ENCODE measurements at places on chromosomes 12 and 14.

DNA sequence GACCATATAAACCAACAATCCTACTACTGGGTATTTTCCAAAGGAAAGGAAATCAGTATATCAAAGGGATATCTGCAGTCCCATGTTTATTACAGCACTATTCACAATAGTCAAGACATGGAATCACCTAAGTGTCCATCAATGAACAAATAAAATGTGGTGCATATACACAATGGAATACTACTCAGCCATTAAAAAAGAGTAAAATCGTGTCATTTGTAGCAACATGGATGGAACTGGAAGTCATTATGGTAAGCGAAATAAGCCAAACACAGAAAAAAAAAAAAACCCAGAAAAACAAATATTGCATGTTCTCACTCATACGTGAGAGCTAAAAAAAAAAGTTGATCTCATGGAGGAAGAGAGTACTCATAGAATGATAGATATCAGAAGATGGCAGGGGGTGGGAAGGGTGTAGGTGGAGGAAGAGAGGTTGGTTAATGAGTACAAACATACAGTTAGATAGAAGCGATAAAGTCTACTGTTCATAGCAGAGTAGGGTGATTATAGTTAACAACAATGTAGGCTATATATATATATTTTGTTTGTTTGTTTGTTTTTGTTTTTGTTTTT, 49.3 kb downstream of the BCAT1 start:
- DNase-seq: no peak

GRCh38 chr12:110105159-110105558, 19.0 kb upstream of the IFT81 start:
- DNase-seq: no peak

DNA sequence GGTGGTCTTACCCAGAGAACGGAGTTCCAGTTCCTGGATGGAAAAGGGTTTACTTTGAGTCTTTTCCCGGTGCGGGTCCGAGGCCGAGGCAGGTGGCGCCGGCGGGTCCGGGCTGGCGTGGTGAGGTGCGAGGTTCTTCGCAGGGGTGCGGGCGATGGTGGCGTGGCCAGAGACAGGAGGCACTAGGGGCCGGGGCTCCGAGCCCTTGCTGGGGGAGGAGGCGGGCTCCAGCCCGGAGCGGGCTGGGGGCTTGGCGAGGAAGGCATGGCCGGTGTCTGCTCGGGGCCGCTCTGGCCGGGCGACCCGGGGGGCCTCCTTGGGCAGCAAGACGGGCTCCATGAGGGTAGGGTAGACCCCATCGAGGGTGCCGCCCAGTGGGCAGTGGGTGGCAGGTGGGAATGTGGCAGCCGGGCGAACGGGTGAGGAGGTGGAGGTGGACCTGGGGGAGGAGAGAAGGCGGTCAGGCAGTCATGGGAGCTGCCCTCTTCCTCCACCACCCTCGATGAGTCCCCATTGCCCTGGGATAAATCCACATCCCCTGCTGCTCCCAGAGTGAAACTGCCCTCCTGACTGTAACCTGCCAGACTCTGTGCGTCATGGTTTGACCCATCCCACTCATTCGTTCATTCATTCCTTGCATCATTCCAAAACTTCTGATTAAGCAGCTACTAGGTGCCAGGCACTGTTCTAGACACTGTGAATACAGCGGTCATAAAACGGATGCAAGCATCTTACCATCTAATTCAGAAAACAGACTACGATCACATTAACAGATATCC, 42.0 kb downstream of the RFLNA start:
- DNase-seq: no peak

- DNase-seq: no peak
These were observed 66.1 kb downstream of the DYRK2 start for GRCh38 chr12:67714648-67715047.

- no peak for DNase-seq
These were observed 62.0 kb downstream of the NDUFA12 start for GRCh38 chr12:94941440-94941862.

DNA sequence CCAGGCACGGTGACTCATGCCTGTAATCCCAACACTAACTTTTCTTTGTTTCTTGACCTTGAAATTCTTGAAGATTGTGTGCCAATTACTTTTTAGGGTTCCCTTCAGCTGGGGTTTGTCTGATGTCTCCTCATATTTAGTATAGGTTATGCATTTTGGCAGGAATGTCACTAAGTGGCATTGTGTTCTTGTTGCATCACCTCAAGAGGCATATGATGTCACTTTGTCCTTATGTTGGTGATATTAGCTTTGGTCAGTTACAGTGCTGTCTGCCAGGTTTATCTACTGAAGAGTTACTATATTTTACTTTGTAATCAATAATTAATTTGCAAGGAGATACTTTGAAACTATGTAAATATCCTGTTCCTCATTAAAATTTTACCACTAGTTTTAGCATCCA, 61.0 kb upstream of the BTG1 start:
- no peak for DNase-seq

DNA sequence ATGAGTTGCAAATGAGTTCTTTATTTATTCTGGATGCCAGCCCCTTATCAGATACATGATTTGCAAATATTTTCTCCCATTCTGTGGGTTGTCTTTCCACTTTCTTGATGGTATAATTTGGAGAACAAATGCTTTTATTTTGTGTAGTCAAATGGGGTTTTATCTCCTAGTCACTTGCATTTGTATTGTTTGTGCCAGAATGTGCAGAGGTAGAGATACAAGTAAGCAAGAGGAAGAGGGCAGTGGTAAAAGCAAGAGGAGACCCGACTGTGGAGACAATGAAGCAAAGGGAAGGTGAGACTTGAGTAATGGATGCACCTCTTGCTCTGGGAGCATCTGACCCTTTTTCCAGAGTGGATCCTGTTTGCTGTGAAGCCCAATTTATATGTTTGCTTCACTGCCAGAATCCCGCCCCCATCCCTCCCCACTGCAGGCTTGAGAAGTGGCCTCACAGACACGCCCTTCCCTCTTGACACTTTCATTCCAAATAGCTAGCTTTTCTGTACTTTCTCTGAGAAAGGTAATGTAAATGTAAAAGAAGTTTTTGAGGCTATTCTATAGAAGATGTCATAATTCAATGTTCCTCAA, 786 bp upstream of the PFKM start:
- no peak for DNase-seq

- no peak for DNase-seq
These were observed 130.3 kb upstream of the ARID2 start for GRCh38 chr12:45599196-45599595.

DNA sequence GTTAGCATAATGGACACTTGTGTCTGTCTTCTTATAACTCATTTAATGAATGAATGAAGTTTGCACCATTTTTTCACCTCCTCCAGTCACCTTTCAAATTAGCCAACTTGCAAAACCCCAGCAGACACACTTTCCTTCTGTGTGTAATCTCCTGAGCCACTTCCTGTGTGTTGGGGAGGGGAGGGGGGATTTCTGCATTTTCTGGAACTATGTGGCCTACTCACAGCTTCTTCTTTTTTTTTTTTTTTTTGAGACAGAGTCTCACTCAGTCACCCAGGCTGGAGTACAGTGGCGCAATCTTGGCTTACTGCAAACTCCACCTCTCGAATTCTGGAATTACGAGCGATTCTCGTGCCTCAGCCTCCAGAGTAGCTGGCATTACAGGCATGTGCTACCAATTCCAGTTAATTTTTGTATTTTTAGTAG, 4.1 kb upstream of the SERPINA1 start:
- no peak for DNase-seq

- DNase-seq: no peak
These were observed 182.2 kb upstream of the MDGA2 start for GRCh38 chr14:47857646-47858045.

DNA sequence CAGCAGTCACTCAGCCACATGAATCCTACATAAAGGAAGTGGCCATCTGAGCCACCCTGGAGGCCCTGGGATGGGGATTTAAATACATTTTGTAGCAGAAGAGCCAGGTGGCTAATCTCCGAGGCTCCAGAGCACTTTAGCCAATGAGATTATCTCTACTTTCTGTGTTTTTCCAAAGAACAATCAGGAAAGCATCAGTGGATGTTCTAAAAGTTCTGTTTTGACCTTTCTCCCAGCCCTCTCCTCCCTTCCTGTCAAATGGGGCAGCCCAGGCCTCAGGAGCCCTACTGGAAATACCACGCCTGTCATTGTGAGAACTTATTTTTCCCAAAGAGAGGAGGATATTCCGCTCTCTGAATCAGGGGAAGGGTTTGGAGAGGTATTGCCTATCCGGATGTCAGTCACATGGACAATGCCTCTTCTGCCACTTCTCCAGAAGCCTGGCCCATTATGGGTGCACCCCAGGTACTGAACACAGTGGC, 336.8 kb upstream of the FKBP4 start:
- no peak for DNase-seq

GRCh38 chr12:118541934-118542333, 165.6 kb downstream of the SUDS3 start:
- no peak for DNase-seq

- DNase-seq: no peak
These were observed 21.4 kb upstream of the ADGRD1 start for GRCh38 chr12:130932061-130932930.

- DNase-seq: no peak
These were observed 63.9 kb upstream of the KCNA5 start for GRCh38 chr12:4979737-4980136.

DNA sequence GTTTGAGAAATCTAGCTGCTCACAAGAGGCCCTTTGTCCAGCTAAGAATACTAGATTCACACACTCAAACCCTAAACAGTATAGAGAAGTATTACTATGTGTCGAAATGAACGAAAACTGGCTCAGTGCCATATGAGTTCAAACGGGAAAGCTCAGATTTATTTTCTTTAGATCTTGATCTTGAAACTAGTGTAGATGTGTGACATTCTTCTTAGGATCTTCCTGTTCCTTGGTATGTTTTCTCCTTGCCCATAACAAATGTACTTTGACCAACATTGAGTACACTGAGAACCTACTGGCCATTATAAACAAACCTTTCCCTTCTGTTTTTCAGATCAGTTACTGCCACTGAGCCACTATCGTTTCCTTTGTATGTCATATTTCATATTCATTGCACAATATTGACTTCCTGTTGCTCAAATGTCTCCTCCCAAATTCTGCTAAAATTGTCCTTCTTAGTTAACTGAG, 21.3 kb downstream of the MYBPC1 start:
- no peak for DNase-seq

- no peak for DNase-seq
These were observed 8.5 kb upstream of the SYNE3 start for GRCh38 chr14:95524706-95525512.

DNA sequence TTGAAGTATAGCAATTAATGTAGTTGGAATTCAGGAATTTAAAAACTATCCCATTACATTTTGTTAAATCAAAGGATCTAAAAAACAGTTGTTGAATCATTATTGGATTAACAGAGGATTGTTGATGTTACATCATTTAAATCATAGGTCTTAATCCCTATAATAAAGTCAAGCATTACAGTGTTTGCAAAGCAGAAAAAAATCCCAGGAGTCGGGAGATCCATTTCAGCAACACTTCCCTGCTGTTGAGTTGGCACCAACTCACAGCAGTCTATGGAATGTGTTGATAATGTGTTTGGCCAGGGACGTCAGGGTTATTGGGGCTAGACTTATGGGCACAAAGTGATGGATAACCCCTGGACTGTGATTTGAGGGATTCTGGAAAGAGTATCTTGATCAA, 99.1 kb upstream of the TMTC1 start:
- DNase-seq: no peak

DNA sequence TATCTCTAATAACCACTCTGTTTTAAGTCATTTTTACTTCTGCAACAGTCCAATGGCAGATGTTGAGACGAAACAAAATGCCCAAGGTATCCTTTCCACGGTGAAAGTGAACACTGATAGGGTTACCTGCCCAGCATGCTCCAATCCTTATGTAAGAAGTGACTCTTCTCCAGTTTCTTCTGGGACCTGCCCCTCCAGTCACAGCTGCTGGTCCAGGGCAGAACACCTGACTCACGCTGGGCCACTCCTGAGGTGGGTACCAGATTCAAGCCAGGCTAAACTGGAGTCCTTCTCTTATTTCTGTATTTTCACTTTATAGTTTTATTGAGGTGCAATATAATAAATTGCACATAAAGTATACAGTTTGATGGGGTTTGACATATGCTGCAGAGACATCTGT, 16.7 kb downstream of the NT5DC3 start:
- DNase-seq: no peak

DNA sequence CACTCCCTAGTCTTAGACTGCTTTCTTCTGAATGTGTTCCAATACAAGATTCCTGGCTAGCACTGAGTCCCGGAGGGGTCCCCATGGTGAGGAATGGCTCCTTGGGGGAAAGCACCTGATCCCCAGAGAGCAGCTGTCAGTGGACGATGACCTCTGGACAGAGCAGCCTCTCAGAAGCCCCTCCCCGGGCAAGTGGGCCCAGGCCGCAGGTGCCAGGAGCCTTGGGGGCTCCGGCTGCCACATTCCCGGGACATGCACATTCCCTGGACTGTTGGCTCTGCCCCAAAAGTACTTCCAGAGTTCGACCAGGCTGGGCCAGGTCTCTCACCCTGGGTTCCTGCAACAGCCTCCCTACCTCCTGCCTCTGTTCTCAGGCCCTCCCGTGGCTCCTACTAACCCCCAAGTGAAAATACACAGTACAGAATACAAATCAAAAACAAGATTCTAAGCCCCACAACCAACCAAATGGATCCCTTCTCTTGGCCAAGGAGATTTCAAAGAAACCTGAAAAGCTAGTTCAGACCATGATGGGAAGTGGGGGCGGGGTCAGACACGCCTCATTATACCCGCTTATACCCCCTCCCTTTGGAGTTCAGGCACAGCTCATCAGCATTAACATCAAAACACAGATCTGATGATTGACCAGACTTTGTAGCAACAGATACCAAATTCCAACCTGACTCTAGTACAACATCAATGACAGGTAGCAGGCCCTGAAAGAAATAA, 23.3 kb upstream of the BTBD6 start:
- DNase-seq: no peak

DNA sequence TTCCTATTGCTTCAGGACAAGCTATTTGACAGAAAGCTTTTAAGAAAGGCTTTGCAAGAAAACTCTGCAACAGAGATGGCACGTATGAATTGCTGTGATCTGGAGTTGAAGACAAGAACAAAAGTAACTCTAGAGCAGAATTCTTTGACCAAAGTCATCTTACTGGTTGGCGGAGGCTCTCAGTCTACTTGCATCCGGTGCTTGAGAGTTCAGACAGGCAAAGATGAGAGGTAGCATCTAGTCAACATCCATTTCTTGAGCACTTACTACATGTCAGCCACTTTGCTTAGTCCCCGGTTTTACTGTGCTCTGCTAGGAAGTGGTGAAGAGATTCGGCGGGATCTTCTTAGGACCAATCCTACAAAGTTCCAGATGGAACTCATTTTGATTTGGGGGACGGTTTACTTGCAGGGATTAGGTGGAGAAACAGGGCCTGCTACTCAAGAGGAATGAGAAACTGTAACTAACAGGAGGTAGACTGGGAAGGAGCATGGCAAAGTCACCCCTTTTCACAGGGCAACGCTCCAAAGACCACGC, 404 bp upstream of the CCDC91 start:
- DNase-seq: no peak

- DNase-seq: no peak
These were observed 26.4 kb upstream of the SOS2 start for GRCh38 chr14:50257732-50258131.
